PC-3 (cell line): ENCODE measurements at places on chromosomes 11 and 22.
A peak's percentile ranks its signal among the peaks of the same experiment; 100 is the strongest.

GRCh38 chr11:1008001-1008802 lies 28.3 kb downstream of the MUC6 start:
- no peak for DNase-seq
- no peaks in the 10 kb centered on the region for H3K27me3 ChIP-seq
- no peak overlapping the region for H3K27ac ChIP-seq
- no peak overlapping the region for H3K4me3 ChIP-seq
- H3K36me3 ChIP-seq = peaks cover 17% of the 10 kb centered on the region

GRCh38 chr11:96340555-96340885 lies 2.5 kb downstream of the MAML2 start:
- H3K27me3 ChIP-seq = no peaks in the 10 kb centered on the region
- peaks cover 42% of the 10 kb centered on the region for H3K4me1 ChIP-seq
- H3K27ac ChIP-seq = no peak overlapping the region
- peak overlapping the region; percentile 89; the same call in 1 of the 2 replicates for H3K4me3 ChIP-seq

- H3K4me1 ChIP-seq = peaks cover 12% of the 10 kb centered on the region
- no peaks in the 10 kb centered on the region for H3K27me3 ChIP-seq
- H3K36me3 ChIP-seq = peaks cover 4% of the 10 kb centered on the region
- H3K4me3 ChIP-seq = no peak overlapping the region
- DNase-seq = no peak
These were observed 6.0 kb downstream of the ACO2 start for GRCh38 chr22:41474872-41475451.

GRCh38 chr22:46436595-46437175 lies 100.7 kb downstream of the CELSR1 start:
- no peaks in the 10 kb centered on the region for H3K27me3 ChIP-seq
- no peak overlapping the region for H3K27ac ChIP-seq
- no peak overlapping the region for H3K4me3 ChIP-seq
- H3K4me1 ChIP-seq = no peaks in the 10 kb centered on the region

DNA sequence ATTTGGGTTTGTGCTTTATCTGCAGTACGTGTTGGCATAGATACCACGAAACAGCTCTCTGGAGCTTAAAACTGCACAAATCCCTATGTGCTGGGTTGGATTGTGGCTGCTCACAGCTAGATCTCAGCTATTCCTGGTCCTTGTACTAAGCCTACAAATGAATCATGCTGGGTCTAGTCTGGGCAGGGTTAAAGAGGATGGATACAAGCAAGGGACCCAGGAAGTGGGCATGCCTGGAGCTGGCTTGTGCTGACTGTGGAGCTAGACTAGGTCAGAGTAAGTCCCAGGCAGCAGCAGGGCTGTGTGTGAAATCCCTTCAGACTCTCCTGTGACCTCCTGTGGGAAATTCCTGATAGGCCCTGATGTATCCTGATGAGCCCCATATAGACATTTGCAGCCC lies 3.9 kb upstream of the E2F8 start:
- H3K4me3 ChIP-seq = peak overlapping the region; percentile 41; the same call in 1 of the 2 replicates
- H3K27me3 ChIP-seq = no peaks in the 10 kb centered on the region
- peak overlapping the region; percentile 70 for H3K27ac ChIP-seq
- peaks cover 36% of the 10 kb centered on the region for H3K4me1 ChIP-seq
- H3K36me3 ChIP-seq = no peaks in the 10 kb centered on the region
- DNase-seq = peak; percentile 54

GRCh38 chr11:34658071-34659015 lies 37.5 kb downstream of the EHF start:
- DNase-seq = no peak
- H3K4me3 ChIP-seq = no peak overlapping the region
- H3K27me3 ChIP-seq = no peaks in the 10 kb centered on the region
- no peak overlapping the region for H3K27ac ChIP-seq
- H3K4me1 ChIP-seq = peaks cover 29% of the 10 kb centered on the region
- peaks cover 43% of the 10 kb centered on the region for H3K36me3 ChIP-seq

GRCh38 chr11:518463-519202 lies 11.6 kb upstream of the RNH1 start:
- no peaks in the 10 kb centered on the region for H3K27me3 ChIP-seq
- H3K4me3 ChIP-seq = no peak overlapping the region
- DNase-seq = peak; percentile 95
- H3K36me3 ChIP-seq = peaks cover 2% of the 10 kb centered on the region; the same call in 1 of the 2 replicates
- peak overlapping the region; percentile 51 for H3K27ac ChIP-seq
- H3K4me1 ChIP-seq = no peaks in the 10 kb centered on the region

DNA sequence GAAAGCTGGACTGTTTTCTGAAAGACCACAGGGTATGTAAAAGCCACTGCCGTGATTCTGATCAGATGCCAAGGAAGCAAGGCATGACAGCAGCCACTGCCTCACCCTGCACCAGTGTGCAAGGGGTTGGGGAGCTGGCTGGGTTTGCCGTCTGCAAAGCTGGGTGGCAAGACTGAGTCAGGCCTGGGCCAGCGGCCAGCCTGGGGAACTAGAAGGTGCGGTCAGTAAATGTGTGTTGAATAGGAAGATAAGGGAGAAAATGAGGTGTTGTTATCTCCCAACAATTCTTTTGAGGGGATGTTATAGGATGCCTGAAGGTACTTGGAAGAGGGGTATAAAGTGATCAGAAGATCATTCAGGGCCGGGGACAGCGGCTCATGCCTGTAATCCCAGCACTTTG lies 8.0 kb downstream of the VSTM5 start:
- H3K4me3 ChIP-seq = no peak overlapping the region
- H3K4me1 ChIP-seq = peaks cover 47% of the 10 kb centered on the region
- no peaks in the 10 kb centered on the region for H3K27me3 ChIP-seq

DNA sequence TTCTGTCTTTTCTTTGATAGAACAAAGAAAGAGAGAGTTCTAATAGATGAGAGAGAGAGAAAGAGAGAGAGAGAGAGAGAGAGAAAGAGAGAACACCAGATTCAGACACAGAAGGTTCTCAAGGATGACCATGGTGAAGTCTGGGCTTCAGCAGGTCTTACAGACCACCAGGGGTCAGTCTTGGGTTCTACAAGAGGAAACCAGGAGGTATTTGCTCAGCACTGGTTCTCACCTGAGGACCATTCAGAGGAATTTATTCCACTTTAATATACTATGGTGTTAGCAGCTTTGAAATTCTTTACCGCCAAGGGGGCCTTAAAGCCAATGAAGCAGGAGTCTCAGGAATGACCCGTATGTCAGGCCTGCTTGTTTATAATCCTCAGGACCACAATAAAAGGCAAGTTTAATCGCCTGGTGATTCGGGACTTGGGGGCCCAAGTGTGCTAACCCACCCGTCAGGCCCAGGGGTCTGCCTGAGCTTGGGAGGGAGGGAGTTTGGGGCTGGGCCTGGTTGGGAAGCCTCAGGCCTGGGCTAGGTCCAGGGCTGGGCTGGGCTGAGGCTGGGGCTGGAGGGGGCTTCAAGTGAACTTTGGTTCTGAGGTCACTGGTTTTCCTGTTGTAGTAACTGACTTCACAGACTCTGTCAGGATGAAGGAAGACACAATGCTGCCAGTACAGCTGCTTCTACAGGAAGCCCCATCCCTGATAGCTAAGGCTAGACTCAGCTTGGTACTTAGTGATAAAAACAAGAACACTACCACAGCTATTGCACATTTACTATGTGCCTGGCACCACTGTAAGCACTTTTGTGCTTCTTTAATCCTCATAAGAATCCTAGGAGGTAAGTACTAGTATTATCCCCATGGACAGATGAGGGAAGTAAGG lies 179.2 kb upstream of the ZBED5 start:
- H3K4me1 ChIP-seq = no peaks in the 10 kb centered on the region
- no peaks in the 10 kb centered on the region for H3K36me3 ChIP-seq
- H3K4me3 ChIP-seq = no peak overlapping the region
- H3K27ac ChIP-seq = no peak overlapping the region
- DNase-seq = peak; percentile 66

DNA sequence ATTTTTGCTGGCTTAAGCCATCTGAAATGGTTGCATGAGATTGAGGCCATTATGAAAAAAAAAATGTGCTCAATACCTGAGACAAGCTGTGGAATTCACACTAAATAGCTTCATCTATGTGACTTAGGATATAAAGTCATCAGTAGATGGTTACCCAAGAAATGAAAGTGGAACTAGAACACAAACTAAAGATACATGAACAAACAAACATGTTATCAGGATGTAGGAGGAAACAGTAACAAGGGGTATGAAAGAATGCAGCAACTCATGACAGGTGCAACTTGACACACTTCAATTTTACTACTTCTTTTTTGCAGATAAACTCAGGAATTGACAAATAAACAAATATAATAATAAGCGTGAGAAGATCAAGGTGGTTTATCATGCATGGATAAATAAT lies 155.0 kb downstream of the WT1 start:
- H3K4me1 ChIP-seq = no peaks in the 10 kb centered on the region
- DNase-seq = no peak
- no peak overlapping the region for H3K4me3 ChIP-seq
- no peaks in the 10 kb centered on the region for H3K36me3 ChIP-seq

GRCh38 chr11:5703741-5704536 lies 14.3 kb downstream of the TRIM22 start:
- H3K27me3 ChIP-seq = no peaks in the 10 kb centered on the region
- H3K4me3 ChIP-seq = no peak overlapping the region
- no peak for DNase-seq
- H3K27ac ChIP-seq = no peak overlapping the region
- no peaks in the 10 kb centered on the region for H3K36me3 ChIP-seq

DNA sequence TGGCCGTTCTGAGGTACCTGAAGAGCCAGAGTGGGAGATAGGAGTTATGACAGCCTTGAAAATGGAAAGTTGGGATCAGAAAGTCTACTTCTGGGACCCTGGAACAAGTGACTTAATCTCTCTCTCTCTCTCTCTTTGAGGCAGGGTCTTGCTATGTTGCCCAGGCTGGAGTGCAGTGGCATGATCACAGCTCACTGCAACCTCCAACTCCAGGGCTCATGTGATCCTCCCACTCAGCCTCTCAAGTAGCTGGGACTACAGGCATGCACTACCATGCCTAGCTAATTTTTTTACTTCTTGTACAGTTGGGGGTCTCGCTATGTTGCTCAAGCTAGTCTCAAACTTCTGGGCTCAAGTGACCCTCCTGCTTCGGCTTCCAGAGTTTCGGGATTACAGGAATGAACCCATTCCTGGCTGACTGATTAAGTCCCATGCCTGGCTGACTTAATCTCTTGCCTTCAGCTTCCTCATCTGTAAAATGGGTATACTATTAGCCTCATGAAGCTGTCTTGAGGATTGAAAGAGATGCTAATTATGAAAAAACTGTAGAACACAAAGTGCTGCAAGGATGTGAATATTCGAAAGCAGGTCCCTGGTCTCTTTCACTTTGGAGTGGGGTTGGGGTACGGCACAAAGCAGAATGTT lies 87.7 kb downstream of the UBASH3B start:
- peaks cover 4% of the 10 kb centered on the region for H3K4me1 ChIP-seq
- no peak overlapping the region for H3K4me3 ChIP-seq
- no peak for DNase-seq
- H3K27me3 ChIP-seq = no peaks in the 10 kb centered on the region
- H3K36me3 ChIP-seq = no peaks in the 10 kb centered on the region

DNA sequence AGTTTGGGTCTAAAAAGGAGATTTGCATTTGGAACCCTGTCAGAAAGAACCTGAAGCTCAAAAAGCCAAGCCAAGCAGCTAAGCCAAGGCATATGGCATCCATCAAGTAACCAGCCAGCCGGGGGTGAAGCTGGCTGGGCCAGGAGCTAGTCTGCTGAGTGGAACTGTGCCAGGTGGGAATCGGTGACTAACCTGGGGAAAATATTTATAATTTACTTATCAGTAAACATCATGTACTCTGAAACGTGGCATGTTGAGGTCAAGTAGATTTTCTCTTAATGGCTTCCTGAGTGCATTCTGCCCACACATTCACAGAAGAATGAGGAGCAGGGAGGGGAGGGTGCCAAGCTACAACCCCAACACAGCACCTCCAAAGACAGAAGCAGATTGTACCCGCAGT lies 70.5 kb upstream of the SESN3 start:
- no peaks in the 10 kb centered on the region for H3K4me1 ChIP-seq
- no peak overlapping the region for H3K27ac ChIP-seq
- peaks cover 52% of the 10 kb centered on the region for H3K27me3 ChIP-seq
- no peak overlapping the region for H3K4me3 ChIP-seq
- no peaks in the 10 kb centered on the region for H3K36me3 ChIP-seq
- DNase-seq = peak; percentile 8

DNA sequence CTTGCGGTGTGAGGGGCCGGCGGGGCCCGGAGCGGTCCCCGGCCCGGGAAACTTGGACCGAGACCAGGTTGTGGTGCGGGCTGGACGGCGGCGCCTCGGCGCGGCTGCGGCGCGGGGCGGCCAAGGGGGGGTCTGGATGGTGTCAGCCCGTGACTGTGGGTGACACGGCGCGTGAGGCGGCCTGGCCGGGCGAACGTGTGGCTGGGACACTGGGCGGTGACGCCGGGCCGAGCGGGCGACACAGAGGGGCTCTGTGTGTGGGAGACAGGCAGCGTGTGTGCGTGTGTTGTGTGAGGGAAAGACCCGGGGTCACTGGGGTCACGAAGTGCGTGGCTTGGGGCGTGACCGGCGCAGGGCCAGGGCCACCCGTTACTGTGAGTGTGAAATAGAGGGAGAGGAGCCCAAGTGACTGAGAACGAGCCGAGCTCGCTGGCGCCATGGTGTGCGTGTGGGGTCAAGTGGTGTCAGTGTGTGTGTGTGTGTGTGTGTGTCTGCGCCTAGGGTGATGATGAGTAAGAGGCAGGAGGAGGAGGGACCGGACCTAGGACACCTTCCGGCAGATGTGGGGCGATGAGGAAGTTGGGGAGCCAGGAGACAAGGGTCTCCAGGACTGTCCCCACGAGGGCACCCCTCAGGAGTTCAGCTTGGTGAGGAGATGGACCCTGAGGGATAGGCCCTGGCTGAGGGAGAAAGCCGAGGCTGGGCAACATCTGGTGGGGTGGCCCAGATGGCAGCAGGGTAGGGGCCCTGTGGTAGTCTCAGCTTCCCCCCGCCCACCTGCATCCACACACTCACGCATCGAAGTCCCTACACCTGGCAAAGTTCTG lies 817 bp downstream of the RELT start:
- H3K4me3 ChIP-seq = peak overlapping the region; percentile 99
- peak overlapping the region; percentile 39 for H3K27ac ChIP-seq
- H3K4me1 ChIP-seq = peaks cover 28% of the 10 kb centered on the region
- no peaks in the 10 kb centered on the region for H3K27me3 ChIP-seq

DNA sequence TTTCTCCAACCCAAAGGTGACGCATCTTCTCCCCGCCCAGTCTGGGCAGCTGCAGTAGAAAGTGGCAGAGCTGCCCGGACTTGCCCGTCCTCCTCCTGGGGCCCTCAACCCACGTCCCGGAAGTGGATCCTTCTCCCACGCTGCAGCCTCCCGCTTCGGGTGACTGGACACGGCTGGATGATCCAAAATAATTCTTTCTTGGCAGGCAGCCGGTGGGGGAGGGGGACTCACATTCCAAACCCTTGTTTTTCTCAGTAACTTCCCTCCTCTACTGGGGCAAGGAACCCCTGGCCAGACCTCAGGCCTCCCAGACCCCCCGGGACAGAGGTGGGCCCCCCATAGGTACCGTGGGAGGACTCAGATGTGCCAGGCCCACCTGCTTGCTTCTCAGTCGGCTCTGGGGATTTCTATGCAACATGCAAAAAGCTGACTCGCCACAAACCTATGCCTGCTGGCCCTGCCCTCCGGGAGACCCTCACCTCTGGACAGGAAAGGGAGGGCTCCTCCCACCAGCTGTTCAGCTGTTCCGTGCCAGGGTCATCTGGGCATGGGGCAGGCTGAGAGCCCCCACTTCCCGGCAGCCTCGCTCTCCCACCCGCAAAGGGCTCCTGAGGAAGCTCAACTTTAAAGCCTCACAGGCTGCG lies 1.4 kb downstream of the PLXNB2 start:
- H3K4me3 ChIP-seq = peak overlapping the region; percentile 88
- H3K36me3 ChIP-seq = no peaks in the 10 kb centered on the region
- H3K27ac ChIP-seq = peak overlapping the region; percentile 99
